ENCODE measurements at places on chromosomes 1 and 21.

DNA sequence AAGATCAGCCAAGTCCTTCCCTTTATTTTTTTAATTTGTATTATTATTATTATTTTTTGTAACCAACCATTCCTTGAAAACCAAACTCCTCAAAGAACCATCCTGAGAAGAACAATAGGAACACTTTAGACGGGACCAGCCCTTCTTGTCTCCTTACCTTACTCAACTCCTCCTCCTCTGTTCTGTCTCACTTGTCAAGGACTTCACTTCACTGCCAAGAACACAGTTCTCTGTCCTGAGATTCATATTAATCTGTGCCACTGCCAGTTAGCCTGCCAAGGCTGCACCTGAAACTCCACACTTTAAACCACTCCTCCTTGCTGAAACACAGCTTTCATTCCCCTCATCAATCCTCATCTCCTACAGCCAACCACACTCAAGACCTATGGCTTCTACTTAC lies 73.8 kb upstream of the ATP1A1 start:
- DNase-seq, result no peak

DNA sequence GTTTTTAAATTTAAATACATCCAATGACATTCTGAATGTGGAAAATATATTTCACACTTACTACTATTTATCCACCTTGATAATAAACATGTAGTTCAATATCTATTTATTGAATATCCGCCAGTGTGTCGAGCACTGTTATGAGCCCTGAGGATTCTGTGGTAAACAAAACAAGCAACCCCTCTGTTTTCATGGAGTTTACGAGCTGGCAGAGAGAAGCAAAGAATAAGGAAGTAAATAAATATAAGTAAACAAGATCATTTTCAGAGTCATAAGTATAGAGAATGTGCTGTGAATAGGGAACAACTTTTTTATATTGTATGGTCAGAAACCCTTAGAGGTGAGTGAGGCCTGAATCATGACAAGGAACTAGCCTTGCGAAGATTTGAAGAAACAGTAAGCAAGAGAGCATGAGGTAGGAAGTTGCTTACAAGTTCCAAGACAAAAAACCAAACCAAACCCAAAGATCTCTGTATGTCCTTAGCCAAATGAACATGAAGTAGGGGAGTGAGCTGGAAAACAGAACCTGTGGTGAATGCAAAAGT lies 6.4 kb upstream of the SERBP1 start:
- DNase-seq, result no peak

GRCh38 chr1:64092851-64093371 lies 110.5 kb upstream of the UBE2U start:
- no peak for DNase-seq

DNA sequence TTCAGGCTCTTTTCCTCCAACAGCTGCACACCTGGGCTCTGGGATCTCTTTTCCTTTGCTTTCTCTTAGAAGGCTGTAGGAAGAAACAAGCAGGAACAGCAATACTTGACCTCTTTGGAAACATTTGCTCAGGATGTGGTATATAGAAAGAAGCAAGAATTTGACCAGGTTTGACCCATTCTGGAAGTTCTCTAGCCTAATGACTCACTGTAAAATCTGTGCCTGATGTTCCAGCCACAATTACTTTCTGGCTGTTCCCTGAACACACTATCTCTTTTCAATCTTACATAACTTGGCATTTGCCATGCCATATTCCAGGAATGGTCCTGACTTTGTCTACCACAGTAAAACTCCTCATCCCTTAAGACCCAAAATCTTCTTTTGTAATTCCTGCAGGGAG lies 419.9 kb upstream of the DAB1 start:
- peak; percentile 81 for DNase-seq

- DNase-seq, result no peak
Observed at GRCh38 chr1:180170546-180171151, 16.0 kb downstream of the QSOX1 start.

DNA sequence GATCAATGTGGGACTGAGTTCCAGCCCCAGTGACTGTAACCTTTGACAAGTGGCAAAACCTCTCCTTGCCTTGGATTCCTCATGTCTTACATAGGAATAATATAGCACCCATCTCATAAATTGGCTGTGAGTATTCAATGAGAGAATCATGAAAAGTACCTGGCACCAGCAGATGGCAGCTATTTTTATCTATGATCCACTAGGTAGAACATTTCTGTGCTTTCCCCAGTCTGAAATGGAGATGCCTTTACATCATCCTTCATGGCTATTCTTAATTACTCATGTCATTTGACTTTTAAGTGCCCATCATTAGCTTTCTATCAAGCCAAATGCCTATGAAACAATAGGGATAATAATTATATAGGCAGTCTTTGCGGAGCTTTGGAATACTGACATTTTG lies 130.1 kb downstream of the TGFB2 start:
- no peak for DNase-seq

DNA sequence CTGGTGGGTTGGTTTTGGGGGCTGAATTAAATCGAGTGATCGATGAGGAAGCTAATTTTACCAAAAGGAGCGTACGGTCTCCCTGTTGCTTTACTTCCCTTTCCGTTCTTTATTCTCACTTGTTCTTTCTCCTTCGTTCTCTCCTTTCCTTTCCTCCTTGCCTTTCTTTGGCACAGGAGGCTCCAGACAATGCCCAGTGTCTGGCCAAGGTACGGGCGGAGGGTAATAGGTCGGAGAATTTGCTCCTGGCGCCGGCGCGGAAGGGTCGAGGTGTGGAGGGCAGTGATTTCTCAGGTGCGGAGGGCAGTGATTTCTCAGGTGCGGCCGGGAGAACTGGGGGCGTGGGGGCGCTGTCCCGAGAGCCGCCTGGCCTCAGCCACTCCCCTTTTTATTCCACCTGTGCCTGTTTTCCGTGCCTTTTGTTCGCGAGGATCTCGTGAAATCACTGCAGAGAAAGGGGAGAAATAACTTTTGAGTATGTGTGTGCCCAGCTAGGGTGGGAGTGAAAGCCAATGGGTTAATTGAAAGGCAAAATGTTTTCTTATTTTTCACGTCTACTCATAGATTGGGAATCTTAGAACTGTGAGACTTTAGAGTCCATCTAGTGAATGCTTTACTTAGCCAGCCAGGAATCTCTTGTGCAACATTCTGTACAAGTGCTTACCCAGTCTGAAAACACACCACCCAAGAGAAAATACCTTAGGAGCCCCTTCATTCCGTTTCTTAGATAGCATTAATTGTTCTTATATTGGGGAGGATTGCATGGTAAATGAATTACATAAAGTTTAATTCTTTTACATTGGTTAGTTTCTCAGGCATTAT lies 1.3 kb downstream of the FNBP1L start:
- DNase-seq, result peak; percentile 47

GRCh38 chr21:25396135-25396711 lies 211.1 kb downstream of the MRPL39 start:
- no peak for DNase-seq

DNA sequence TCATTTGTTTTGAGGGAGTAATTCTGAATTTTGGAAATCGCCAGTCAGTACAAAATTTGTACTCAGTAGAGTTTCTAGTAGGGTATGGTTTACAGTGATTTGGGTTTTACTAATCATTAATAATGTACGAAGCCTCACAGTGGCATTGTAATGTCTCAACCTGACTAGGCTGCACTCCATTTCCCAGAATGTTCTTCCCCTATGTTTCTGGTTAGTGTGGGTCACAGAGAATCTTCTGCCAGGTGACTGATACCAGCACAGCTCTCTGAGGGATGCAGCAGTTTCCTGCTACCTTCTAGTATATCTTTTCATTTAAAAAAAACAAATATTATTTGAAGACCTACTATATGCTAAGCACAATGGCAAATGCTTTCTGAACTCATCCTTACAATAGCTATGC lies 112.9 kb downstream of the PTPN14 start:
- no peak for DNase-seq

DNA sequence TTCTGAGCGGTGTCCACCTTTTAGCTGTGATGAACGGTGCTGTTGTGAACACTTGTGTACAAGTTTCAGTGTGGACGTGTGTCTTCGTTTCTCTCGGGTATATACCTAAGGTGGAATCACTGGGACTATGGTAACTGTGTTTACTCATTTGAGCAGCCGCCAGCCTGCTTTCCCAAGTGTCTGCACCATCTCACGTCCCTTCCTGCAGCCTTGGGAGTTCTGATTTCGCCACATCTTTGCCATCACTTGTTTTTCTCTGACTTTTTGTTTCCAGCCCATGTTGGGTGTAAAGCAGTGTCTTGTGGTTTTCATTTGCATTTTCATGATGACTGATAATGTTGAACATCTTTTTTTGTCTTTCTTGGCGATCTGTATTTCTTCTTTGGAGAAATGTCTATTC lies 40.4 kb downstream of the COL18A1 start:
- peak; percentile 22 for DNase-seq

DNA sequence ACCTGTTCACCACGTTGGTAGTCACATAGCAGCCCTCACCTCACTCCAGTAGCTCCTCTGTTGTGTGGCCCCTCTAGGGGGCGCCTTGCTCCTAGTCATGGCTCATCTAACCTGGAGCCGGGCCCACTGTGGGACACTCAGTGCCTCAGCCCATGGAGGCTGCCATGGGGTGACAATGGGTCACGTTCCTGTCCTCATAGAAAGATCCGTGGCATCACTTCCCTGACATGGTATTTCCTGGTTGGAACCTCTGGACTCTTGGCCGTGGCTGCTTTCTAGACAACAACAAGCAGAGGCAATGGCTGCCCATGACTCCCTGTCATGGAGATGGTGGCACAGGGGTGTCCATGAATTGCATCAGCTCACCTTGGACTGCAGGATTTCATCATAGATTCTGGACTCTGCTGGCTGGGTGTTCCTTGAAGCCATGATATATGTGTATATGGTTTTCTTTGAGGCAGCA lies 27.5 kb upstream of the SLAMF6 start:
- no peak for DNase-seq

DNA sequence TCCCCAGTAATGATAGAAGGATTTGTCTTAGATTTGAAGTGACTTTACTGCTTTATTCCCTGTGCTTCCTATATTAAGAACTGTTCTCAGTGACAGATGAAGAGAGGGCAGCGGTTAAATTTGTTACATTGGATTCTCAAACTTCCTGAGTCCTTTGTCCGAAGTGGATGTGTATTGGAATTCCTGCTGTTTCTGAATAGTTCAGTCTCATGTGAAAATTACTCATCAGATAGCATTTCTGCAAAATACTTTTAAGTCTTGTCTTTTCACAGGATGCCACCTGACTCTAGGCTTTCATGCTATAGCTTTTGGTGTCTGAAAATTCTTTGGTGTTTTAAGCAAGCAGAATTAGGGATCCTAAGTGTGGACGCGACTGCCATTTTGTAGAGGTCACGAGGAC lies 83.6 kb downstream of the PRDM2 start:
- peak; percentile 36 for DNase-seq

GRCh38 chr1:220696226-220696862 lies 6.2 kb downstream of the C1orf115 start:
- no peak for DNase-seq

DNA sequence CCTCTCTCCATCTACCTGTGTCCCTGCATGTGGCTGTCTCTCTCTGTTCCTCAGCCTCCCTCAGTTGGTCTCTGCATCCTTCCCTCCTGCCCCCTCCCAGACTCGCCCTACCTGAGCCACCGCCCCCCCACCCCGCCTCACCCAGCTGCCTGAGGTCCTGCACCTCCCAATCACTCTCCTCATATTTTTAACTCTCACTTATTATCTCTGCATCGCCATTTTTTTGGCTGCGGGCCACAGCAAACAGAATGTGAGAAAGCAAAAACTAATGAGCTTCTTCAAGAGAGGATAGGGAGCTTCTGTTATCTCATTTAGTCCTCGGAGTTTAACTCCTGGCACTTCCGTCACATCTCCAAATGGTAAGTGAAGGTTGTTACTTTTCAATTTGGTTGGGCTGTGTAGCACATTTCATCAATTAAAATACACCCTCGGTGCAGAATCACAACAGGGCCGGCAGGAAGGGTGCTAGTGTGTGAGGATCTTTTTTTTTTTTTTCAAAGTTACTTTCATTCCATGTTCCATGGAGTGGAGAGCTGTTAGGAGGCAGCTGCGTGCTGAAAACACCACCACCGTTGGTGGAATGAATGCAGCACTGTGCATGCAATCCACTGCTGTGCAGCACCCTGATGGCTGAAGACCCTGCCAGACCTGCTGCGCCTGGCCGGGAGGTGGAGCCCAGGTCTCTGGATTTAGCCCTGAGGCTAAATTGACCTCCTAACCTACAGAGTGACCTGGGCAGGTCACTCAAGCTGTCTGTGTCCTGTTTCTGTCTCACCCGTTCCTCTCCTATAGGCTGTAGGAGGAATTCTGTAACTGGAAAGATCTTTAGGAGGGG lies 157.2 kb upstream of the NFIA start:
- no peak for DNase-seq

- peak; percentile 68 for DNase-seq
Observed at GRCh38 chr1:225425201-225425786, 2.5 kb downstream of the LBR start.

DNA sequence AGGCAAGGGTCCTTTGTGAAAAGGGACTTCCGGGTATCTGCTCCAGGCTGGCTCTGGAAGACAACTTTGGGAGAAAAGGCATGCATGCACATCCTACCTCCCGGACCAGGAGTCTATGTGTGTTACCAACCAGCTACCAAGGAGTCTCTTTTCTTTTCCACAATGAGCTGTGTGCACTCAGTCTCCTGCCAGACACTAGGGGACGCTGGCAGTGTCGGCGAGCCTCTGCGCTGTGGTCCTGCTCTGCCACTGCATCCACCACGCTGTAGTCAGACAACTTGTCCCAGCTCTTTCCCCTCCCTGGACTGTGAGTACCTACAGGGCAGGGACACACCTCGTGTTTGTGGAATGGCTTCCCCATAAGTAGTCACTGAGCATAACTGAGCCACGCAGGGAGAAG lies 5.1 kb upstream of the SSR2 start:
- peak; percentile 35 for DNase-seq

DNA sequence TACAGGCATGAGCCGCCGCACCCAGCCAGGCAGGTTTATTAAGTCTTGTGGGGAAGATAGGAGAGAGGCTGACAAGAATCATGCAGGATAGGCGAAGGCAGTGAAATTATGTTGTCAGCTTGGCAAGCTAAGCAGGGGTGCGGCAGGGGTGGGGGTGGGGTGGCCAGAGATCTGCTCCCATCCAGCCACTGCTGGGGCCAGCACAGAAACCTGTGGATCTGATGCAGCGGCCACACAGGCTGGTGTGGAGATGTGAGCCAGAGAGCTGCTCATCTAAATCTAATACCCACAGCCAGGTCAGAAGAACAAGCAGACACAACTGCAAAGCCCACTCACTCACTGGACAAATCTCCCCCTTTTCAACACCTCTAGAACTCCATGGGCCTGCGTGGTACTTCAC lies 68.7 kb downstream of the KCTD3 start:
- no peak for DNase-seq

DNA sequence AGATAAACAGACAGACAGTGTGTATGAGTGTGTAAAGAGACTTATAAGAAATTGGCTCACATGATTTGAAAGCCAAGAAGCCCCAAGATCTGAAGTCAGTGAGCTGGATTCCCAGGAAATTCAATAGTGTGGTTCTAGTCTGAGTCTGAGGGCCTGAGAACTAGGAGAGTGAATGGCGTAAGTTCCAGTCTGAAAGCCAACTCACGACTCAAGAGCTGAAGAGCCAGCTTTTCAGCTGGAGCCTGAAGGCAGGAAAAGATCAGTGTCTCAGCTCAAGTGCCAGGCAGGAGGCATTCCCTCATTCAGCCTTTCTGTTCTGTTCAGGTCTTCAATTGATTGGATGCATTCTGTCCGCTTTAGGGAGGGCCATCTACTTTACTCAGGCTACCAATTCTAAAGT lies 257.2 kb downstream of the PLPP3 start:
- no peak for DNase-seq

Data from fibroblast of mammary gland (primary cell).